Skeletal muscle cell (primary cell): ENCODE measurements at places on chromosomes 12 and 14.
A peak's percentile ranks its signal among the peaks of the same experiment; 100 is the strongest.

DNA sequence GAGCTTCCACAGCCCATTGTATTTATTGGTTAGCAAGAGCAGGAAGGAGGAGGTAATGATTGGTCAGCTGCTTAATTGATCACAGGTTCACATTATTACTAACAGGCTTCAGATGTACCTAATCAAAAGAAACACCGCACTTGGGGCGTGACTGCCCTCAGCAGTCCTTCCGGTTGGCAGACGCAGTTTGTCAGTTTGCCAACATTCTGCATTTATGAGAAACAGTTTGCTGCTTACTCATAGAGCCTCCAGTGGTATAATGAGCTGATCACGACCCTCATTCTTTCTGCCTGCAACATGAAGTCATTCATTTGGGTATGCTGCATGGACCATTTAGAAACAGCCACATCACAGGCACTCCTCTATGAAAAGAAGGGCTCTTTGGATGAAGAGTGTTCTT is 42.5 kb upstream of the PPM1H start:
- peak; percentile 11 for DNase-seq

DNA sequence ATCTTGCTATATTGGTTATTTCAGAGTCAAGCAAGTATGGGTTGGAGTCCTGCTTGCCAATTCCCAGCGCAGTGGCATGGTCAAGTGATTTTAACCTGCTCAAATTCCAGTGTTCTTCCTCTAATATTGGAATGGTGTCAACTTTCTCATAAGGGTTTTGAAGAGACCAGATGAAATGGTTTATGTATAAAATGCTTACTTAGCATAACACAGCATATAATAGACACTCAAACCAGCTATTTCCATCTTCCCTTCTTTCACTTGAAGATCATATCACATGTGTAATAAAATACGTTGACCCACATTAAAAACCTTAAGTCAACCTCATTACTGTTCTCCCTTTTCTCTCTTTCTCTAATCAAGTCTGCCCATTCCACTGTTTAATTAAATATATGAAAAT is 144.0 kb downstream of the NAV3 start:
- DNase-seq, result no peak

DNA sequence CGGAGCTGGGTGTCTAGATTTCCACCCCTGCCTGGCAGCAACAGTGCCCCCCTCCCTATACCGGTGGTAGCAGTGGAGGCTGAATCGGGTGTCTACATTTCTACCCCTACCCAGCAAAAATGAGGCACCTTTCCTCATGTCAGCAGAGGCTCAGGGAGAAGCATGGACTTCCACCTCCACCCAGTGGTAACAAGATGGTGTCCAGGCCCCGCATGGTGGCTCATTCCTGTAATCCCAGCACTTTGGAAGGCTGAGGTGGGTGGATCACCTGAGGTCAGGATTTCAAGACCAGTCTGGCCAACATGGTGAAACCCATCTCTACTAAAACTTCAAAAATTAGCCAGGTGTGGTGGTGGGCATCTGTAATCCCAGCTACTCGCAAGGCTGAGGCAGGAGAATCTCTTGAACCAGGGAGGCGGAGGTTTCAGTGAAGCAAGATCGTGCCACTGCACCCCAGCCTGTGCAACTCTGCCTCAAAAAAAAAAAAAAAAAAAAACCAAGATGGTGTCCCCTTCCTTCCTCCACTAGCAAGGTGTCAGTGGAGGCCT is 35.5 kb upstream of the OR5AU1 start:
- DNase-seq, result no peak

- DNase-seq, result peak; percentile 12
Measured at GRCh38 chr12:96578526-96579125, 89.2 kb downstream of the CFAP54 start.

DNA sequence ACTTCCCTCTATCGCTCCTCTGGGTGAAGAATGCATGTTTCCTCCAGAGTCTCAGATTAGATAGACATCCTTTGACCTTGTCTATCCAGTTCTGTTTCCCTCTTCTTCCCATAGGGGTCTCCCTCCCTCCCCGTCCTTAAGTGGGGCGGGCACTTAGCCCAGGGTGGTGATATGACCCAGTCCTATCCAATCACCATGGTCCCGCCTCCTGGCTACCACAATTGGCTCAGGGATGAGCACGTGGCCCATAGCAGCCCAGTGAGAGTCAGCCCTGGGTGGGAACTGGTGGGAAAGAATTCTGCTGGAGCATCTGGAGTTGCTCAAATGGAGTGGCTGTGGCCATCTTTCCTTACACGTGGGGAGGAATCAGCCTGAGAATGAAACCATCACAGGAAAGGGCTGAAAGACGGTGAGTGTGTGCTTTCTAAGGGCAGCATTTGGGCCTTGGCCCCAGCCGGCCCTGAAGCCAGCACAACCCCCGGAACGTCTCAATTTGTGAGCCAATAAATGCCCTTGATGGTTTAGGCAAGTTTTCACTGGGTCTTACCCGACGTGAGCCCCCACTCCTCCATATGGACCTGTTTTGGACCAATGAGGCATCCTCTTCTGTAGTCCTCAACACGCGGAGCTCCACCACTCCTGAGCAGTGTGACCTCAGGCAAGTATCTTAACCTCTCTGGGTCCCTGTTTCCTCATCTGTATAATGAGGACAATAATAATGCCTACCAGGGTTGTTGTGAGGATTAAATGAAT is 14.4 kb upstream of the MLXIP start:
- peak; percentile 90 for DNase-seq

- no peak for DNase-seq
Measured at GRCh38 chr14:101879529-101880336, 84.6 kb upstream of the DYNC1H1 start.

DNA sequence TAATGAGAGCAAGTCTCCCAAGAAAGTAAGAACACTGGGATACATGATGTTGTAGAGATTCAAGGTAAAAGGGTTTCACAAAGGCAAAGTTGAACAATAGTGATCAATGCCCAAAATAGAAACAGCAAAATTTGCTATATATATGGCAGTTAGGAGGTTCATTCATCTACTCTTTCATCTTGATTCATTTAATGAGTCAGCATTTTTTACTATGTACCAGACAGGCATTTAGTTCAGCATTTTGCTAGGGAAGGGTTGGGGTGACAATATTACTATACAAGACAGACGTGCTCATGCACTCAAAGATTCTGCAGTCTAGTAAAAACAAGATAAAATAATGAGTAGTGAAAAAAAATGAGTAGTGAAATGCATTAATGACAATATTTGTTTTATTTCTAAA is 264.9 kb upstream of the LMO3 start:
- DNase-seq, result no peak

DNA sequence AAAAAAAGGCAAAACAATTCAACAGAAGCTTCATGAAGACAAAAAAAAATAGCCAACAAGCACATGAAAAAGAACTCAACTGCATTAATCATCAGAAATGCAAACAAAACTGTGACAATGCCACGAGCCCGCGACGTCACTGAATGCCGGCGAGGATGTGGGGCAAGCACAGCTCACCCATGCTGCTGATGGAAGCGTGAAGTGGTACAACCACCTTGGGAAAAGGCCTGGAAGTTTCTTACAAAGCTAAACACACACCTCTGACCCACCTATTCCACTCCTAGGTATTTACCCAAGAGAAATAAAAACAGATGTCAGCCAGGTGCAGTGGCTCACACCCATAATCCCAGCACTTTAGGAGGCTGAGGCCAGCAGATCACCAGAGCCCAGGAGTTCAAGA is 10.5 kb downstream of the BTBD6 start:
- DNase-seq, result no peak

GRCh38 chr14:87783071-87783470 is 209.9 kb downstream of the GALC start:
- DNase-seq, result no peak

DNA sequence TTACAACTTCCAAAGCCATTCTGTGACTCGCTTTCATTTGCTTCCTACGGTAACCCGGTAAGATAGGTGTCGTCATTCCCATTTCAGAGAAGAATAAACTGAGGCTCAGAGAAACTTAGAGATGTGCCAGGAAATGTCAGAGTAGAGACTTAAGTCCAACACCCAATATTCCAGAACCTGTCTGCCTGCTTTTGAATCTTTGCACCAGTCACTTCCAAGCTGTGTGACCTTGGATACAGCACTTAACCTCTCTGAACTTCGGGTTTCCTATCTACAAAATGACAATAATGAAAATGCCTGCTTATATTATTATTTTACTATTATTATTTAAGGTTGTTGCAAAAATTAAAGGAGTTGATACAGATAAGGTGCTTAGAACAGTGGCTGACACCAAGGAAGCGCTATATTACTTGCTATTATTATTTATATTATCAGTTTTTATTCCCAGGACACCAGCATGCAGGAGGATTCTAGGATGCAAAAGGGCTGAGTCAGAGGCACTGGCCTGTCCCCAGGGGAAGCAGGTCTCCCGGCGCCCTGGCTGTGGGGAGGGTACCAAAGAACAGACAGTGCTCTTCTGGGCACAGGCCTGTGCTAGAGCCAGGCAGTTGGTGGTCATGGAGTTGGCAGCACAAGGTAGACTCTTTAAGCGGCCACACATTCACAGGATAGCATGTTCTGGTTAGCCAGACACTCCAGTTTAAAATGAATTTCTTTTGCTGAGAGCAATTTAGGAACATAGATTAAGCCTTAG is 5.4 kb downstream of the HSPB8 start:
- no peak for DNase-seq

DNA sequence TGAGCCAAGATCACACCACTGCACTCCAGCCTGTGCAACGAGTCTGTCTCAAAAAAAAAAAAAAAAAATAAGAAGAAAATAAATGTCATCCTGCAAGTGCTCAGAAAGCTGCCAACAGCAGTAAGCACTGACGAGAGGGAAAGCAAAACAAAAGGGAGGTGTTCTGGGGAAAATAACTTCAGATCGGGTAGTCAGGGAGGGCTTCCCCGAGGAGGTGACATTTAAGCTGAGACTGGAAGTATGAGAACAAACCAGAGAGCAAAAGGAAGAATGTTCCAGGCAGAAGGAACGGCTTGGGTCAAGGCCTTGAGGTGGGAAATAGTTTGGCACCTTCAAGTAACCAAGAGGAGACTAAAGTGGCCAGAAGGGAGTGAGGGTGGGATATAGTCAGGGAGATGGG is 4.7 kb upstream of the FAM222A start:
- no peak for DNase-seq

DNA sequence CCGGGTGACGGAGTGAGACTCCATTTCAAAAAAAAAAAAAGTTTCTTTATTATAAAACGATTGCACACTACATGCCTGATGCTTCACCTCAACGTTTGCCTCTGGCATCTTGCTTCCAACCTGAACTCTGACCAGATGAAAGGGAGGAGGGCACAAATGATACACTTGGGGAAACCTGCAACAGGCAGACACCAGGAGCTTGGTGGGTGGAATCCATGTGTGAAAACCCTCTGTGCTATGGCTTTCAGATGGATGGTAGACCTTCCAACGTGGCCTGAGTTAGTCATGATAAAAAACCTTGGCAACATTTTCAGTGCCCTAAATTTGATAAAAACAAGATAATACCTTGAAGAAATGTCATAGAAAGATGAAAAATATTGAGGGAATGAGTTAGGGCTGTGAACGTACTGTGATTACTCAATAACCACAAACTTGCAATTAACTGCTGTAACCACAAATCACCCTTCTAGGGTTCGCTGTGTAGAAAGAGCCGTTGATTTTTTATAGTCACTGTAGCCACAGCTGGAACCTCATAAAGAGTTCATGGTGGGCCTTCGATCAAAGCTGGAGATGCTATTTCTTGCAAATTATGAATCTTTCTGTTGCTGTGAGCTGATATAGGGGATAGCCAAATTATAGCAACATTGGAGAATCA is 26.1 kb upstream of the GZMB start:
- no peak for DNase-seq

GRCh38 chr14:96895658-96896271 is 98.6 kb downstream of the VRK1 start:
- no peak for DNase-seq

- no peak for DNase-seq
Measured at GRCh38 chr14:72588521-72588920, 305.4 kb downstream of the DPF3 start.

DNA sequence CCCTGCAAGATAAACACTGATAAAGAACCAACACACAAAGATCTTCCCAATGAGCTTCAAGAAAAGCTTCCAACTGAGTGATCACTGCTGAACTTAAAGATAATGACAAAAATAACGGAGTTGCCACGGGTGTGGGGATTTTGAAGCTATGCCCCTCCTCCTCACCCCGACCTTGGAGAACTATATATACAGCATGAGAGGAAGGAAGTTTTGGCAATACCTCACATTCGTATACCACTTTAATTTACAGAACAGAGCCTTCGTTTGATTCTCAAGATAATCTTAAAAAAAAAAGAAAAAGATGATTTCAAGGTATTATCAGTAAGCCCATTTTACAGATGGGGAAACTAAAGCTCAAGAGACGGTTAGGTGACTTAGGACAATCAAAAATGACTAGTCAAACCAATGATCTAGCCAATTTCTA is 715 bp downstream of the NEK9 start:
- no peak for DNase-seq

GRCh38 chr14:91754819-91755218 is 22.9 kb upstream of the CATSPERB start:
- DNase-seq, result no peak

GRCh38 chr14:81447021-81447764 is 47.1 kb upstream of the STON2 start:
- no peak for DNase-seq

- no peak for DNase-seq
Measured at GRCh38 chr12:87815771-87816585, 213.2 kb downstream of the C12orf50 start.
